Transverse colon (tissue), 4 donors: ENCODE measurements at places on chromosomes 5 and 9. TPM values are rescaled to one million over a fixed set of nuclear protein-coding genes. Genes with fewer than 3 reads are reported as not detected.

LRRC14B gene
- not detected for total RNA-seq

GRCh38 chr5:15579193-15579990 is 79.4 kb downstream of the FBXL7 start:
- H3K27ac ChIP-seq, result no peak overlapping the region
- no peaks in the 10 kb centered on the region for H3K36me3 ChIP-seq
- DNase-seq, result no peak
- H3K4me3 ChIP-seq, result no peak overlapping the region

DNA sequence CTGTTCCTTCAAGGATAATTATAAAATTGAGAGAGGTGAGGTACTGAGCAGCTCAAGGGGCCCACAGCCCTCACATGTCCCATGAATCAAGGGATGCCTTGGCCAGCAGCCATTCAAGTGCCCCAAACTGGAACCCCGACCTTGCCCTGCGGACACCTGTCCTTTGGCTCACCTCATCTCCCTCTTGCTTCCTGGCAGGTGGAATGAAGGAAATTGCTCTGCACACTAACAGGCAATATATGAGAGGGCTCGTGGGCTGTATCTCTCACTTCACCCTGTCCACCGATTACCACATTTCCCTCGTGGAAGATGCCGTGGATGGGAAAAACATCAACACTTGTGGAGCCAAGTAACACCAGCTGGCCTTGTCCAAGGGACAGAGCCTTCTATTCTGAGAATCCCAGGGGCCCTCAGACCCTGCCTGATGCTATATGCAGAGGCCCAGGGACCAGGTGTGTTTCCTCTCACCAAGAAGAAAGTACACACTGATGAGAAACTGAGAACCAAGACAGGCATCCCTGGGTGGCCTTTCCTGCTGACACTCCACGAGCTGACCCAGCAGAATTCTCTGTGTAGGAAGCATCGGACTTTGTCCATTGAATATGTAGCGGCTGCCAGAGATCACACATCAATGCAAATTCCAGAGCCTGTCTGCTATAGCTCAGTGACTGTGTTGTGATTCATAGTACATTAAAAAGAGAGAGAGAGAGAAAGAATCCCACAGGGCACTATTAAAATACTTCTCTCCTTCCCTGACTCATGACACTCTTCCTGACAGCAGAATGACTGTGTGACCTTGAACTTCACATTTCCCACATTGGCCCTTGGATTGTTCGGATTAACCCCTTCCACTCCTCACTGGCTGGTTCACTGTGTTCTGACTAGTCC is 92.6 kb downstream of the LIFR start:
- H3K4me1 ChIP-seq, result peaks cover 24% of the 10 kb centered on the region
- no peaks in the 10 kb centered on the region for H3K36me3 ChIP-seq
- H3K27me3 ChIP-seq, result peaks cover 6% of the 10 kb centered on the region

DNA sequence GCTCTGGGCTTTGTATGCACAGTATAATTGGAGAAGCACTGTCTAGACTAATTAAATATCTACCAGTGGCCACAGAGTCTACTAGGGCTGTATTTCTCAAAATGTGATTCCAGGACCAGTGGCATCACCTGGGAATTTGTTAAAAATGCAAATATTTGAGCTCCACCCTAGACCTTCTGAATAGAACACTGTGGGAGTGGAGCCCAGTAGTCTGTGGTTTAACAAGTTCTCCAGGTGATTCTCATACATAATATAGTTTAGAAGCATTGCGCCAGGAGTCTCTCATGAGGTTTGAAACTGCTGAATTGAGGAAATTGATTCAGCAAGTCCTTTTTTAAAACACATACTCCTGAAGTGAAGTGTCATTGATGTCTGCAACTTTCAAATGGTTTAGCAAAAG is 74.7 kb downstream of the FCHO2 start:
- H3K27ac ChIP-seq, result no peak overlapping the region
- H3K36me3 ChIP-seq, result no peaks in the 10 kb centered on the region
- H3K4me1 ChIP-seq, result no peaks in the 10 kb centered on the region

DNA sequence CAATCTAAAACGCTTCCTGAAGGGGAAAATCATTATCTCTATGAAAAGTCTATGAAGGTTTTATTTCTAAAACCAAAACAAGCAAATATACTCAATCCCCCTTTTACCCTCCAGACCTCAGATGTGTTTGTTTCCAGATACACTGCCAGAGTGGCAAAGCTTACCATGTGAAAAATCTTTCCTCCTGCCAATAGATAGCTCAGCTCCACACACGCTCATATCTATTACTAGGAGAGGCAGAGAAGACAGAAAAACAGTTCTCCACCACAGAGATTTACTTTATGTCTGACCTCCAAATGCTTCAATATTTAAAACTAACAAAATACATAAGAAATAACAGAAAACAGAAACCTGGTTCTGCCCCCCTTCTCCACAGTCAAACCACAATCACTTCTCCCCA is 7.0 kb downstream of the IRX2 start:
- H3K36me3 ChIP-seq, result no peaks in the 10 kb centered on the region
- H3K4me1 ChIP-seq, result peaks cover 8% of the 10 kb centered on the region
- H3K4me3 ChIP-seq, result no peak overlapping the region
- no peak overlapping the region for H3K27ac ChIP-seq
- H3K27me3 ChIP-seq, result peaks cover 100% of the 10 kb centered on the region

DNA sequence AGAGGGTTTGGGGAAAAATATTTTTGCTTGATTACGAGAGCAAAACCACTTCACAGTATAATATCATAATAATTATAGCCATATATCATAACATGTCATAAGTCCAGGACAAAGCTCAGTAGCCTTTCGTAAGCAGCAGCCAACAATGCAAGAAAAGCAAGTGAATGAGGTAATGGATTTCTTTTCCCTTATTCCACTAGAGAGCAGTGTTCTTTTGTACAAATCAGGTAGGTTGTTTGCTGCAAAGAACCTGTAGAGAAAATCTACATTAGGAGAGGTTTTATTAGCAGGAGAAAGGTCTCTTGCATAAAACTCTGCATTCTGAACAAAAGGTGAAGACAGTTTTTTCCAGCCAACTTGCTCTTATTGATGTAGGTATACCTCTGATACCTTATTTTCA is 1033.4 kb downstream of the TLE4 start:
- no peak overlapping the region for H3K27ac ChIP-seq
- H3K4me3 ChIP-seq, result no peak overlapping the region
- H3K4me1 ChIP-seq, result no peaks in the 10 kb centered on the region
- no peaks in the 10 kb centered on the region for H3K36me3 ChIP-seq
- H3K27me3 ChIP-seq, result no peaks in the 10 kb centered on the region
- no peak for DNase-seq

- no peak overlapping the region for H3K27ac ChIP-seq
- H3K4me3 ChIP-seq, result no peak overlapping the region
- no peaks in the 10 kb centered on the region for H3K27me3 ChIP-seq
- no peaks in the 10 kb centered on the region for H3K36me3 ChIP-seq
Observed at GRCh38 chr5:127260686-127261085, 29.9 kb upstream of the MEGF10 start.

GRCh38 chr5:132298298-132299212 is 4.4 kb downstream of the SLC22A4 start:
- DNase-seq, result no peak
- no peak overlapping the region for H3K4me3 ChIP-seq
- H3K4me1 ChIP-seq, result peaks cover 37% of the 10 kb centered on the region
- no peaks in the 10 kb centered on the region for H3K36me3 ChIP-seq
- H3K27me3 ChIP-seq, result no peaks in the 10 kb centered on the region
- H3K27ac ChIP-seq, result no peak overlapping the region

DNA sequence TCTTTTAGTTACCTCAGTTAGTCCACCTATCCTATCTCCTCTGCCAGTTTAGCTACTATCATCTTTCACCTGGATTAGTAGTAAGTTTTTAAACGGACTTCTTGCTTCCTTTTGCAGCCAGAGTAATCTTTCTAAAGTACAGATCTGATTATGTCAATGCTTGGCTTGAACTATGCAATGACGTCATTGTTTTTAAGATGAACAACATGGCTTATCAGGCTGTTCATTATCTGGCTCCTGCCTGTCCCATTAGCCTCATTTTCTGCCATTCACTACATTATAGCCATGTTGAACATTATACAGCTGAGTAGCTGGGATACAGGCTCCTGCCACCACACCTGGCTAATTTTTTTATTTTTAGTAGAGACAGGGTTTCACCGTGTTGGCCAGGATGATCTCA is 98.7 kb downstream of the RANBP17 start:
- DNase-seq, result no peak
- no peak overlapping the region for H3K27ac ChIP-seq
- H3K27me3 ChIP-seq, result no peaks in the 10 kb centered on the region
- H3K4me1 ChIP-seq, result no peaks in the 10 kb centered on the region
- H3K4me3 ChIP-seq, result no peak overlapping the region

ANKRD34B gene
- total RNA-seq, result not detected

- no peak for DNase-seq
- H3K27me3 ChIP-seq, result no peaks in the 10 kb centered on the region
- H3K36me3 ChIP-seq, result no peaks in the 10 kb centered on the region
- no peaks in the 10 kb centered on the region for H3K4me1 ChIP-seq
- H3K4me3 ChIP-seq, result no peak overlapping the region
Observed at GRCh38 chr5:170416526-170416925, 27.4 kb upstream of the KCNMB1 start.

DNA sequence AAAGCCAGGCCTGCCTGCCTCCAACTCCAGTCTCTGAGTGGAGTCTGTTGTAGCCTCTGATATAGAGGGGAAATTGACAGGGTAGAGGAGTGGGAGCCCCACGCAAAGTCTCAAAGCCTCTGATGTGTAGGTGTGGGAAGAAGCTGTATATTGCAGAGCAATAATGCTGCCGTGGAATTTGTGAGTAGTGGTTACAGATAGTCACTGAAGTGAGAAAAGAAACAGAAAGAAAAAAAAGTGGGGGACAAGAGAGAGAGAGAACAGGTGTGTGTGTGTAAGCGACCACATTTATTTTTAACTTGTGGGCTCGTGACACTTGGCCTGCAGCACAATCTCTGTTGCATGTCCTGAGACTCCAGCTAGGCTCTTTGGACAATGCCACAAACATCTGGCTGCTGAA is 227.8 kb downstream of the NSG2 start:
- peak; percentile 28 for DNase-seq
- no peaks in the 10 kb centered on the region for H3K36me3 ChIP-seq
- no peaks in the 10 kb centered on the region for H3K4me1 ChIP-seq
- no peak overlapping the region for H3K4me3 ChIP-seq
- peak overlapping the region; percentile 60 for H3K27ac ChIP-seq

TTC23L gene
- 0.27 TPM for total RNA-seq

DNA sequence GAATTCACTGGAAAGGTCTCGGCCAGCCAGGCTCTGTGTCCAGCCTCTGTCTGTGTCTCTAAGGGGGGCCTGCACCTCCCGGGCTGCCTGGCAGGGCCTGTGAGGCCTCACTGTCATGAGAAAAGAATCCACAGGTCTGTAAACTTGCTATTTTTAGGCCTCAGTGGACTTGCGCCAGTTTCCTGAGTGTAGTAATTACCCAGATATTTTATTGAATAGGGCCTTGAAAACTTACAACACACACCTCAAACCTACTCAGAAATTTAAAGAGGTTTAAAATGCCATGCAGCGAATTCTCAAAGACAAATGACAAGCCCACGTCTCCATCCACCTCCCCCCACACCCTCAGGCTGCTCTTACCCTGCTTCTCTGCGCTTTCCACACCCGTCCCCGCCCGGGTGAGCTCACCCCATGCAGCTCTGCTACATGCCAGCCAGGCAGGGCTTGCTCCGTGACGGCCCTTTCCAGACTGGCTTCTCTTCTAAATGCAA is 8.8 kb upstream of the TENT4A start:
- peak overlapping the region; percentile 77 for H3K27ac ChIP-seq
- H3K4me3 ChIP-seq, result no peak overlapping the region
- H3K27me3 ChIP-seq, result no peaks in the 10 kb centered on the region
- DNase-seq, result peak; percentile 48
- H3K4me1 ChIP-seq, result peaks cover 7% of the 10 kb centered on the region

- DNase-seq, result no peak
- no peaks in the 10 kb centered on the region for H3K4me1 ChIP-seq
- no peaks in the 10 kb centered on the region for H3K36me3 ChIP-seq
- H3K27me3 ChIP-seq, result no peaks in the 10 kb centered on the region
Observed at GRCh38 chr5:158600679-158601078, 499.0 kb downstream of the EBF1 start.

TMC1 gene
- total RNA-seq, result 0.32 TPM

- no peak overlapping the region for H3K4me3 ChIP-seq
- no peak for DNase-seq
- no peak overlapping the region for H3K27ac ChIP-seq
- H3K36me3 ChIP-seq, result no peaks in the 10 kb centered on the region
- H3K27me3 ChIP-seq, result no peaks in the 10 kb centered on the region
- H3K4me1 ChIP-seq, result no peaks in the 10 kb centered on the region
Observed at GRCh38 chr5:122406181-122406580, 94.1 kb downstream of the SNCAIP start.

DNA sequence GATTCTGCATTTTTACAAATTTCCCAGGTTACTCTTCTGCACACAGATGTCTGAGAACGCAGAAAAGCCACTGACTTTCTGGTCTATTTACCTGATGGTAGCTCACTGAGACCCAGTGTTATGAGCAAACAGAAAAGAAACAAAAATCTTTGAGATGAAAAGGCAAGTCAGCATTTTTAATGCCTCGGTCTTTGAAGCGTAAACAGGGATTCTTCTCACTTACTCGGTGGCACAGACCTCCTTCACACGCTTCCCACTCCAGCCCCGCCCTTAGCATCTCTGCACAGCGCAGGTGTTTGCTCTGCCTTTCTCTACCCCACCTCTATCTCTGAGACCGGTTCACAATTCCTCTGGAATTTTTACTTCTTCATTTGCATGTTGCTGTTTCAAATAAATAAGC is 195.0 kb upstream of the IRX1 start:
- H3K4me1 ChIP-seq, result no peaks in the 10 kb centered on the region
- no peak for DNase-seq
- no peak overlapping the region for H3K27ac ChIP-seq
- H3K36me3 ChIP-seq, result no peaks in the 10 kb centered on the region
- no peaks in the 10 kb centered on the region for H3K27me3 ChIP-seq

NPR2 gene
- total RNA-seq, result 6.8 TPM

MRPS2 gene
- 70.1 TPM for total RNA-seq

GRCh38 chr5:5716665-5717064 is 294.2 kb downstream of the ICE1 start:
- no peaks in the 10 kb centered on the region for H3K4me1 ChIP-seq
- H3K27me3 ChIP-seq, result no peaks in the 10 kb centered on the region
- DNase-seq, result no peak
- H3K4me3 ChIP-seq, result no peak overlapping the region

DNA sequence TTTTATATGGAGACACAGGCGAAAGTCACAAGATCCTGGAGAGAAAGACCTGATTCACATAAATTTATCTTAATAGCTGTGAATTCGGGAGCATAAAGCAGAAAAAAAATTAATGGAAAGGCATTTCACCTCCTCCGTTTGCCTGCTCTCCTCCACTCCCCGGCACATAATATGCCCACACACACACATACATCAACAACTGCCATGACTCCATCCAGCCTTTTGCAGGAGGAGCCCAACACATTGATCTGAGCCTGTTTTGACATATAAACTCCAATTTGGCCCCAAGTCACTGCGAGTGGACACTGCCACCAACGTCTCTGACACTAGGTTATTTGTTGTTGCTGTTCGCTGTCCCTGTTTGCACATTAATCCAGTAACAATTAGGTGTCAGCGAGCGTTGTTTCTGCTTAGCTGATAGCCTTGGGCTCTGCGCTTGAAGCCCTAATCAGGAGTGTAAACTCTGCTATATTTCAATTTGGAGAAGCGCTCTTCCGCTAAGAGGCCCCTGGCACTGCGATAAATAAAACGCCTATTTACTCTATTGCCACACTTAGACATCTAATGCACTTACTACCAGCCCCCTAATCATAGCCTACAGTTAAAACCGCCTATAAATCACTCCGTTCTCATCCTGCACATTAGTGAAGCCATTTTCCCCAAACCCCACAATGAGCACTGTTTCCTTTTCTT is 195.8 kb upstream of the TBCA start:
- H3K27me3 ChIP-seq, result peaks cover 82% of the 10 kb centered on the region
- DNase-seq, result no peak
- H3K4me1 ChIP-seq, result peaks cover 14% of the 10 kb centered on the region
- no peak overlapping the region for H3K27ac ChIP-seq
- no peak overlapping the region for H3K4me3 ChIP-seq
